ENCODE measurements at places on chromosomes 11 and 22.

DNA sequence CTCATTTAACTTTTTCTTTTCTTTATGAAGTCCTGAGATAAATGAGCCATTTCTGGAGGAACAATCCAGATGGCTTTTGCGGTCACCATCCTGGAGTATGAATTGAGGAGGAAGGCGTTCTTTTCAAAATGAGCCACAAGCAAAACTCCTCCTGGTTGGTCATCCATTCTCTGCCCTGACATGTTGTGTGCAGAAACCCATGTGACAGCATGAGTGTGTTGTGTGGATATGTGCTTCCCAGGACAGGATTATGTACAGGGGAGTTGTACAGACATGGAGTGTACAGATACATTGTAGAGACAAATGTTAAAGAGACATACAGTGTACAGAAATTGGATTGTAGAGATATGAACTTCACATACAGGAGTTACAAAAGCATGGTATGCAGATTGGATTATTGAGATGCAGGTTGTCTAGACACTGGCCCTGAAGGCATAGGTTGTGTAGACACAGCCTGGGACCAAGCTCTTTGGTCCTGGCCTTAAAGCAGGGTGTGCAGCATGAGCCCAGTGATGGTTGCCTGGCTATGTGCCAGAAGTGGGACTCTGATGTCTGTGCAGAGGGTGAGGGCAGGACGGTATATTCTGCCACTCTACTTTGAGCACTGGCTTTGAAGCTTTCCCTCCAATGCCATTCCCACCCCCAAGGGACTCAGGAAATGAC is 178.5 kb upstream of the ZBED5 start:
- no peak for DNase-seq

DNA sequence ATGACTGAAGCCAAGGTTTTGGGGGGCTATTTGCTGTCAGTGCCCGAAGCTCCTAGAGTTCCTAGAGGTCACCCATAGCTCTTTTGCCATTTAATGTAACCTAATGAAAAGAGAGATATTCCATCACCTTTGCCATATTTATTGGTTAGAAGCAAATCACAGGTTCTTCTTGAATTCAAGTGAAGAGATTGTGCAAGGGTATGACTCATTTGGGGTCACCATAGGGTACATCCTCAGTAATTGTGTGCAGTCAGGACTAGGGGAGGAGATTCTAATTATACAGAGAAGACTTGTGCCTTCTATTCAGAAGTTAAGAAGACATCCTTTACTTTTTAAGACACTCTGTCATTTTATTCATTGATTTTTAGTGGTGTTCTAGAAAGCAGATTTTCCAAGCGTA is 6.9 kb upstream of the PRAME start:
- DNase-seq: no peak

DNA sequence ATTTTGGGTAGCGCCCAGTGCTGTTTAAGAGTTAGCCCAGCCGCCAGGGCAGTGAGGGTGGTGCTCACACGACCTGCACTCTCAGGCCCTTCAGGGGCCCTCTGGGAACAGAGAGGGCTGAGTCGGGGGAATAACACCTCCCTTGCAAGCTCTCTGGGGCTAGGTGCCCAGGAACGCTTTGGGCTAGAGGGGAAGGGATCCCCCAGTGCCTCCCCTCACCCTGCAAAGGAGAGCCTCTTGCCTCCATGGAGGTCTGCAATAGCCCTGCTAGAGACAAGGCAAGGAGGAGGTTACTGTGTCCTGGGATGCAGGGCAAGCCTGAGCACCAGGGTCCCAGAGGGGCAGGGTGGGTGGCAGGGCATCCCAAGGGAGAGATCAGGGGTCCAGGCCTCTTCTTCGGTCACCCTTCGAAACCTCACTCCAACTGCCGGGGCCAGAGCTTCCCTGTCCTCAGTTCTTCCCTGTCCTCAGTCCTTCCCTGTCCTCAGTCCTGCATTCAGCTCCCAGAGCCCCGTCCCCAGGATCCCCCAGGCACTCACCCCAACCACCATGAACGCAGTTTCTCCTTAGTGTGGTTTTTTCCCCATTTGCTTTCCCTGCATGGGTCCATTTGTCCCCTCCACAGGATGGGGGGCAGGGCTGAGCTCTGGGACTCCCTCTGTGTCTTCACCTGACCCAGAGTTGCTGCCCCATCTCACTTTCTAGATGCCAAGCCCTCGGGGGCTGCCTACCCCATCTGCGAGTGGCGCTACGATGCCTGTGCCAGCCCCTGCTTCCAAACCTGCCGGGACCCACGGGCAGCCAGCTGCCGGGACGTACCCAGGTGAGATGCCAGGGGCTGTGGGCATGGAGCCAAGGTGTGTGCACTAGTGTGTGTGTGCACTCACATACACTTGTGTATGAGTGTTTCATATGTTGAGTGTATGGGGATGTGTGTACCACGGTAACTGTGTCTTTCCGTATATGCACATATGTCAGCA is 60.8 kb downstream of the OTOG start:
- no peak for DNase-seq

- no peak for DNase-seq
Measured at GRCh38 chr11:128424271-128424711, 163.1 kb downstream of the ETS1 start.

DNA sequence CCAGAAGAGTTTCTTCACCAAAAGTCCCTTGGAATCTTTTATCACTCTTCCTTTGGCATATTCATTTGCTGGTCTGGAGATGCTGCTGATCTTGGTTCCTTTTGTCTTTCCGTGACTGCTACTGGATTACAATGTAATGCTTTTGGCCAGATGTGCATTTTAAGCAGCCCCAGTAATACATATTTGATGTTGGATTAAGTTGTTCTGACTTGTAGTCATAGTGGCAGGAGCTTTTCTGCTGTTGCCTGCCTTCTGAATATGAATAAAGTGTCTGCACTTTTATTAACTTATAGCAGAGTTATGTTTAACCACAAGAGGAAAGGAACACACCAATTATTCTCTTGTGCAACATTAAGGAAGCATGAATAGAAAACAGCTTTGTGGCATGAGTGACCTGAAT is 360.0 kb upstream of the DDI1 start:
- no peak for DNase-seq

- peak; percentile 78 for DNase-seq
Measured at GRCh38 chr22:35350539-35351503, 30.1 kb upstream of the HMOX1 start.

DNA sequence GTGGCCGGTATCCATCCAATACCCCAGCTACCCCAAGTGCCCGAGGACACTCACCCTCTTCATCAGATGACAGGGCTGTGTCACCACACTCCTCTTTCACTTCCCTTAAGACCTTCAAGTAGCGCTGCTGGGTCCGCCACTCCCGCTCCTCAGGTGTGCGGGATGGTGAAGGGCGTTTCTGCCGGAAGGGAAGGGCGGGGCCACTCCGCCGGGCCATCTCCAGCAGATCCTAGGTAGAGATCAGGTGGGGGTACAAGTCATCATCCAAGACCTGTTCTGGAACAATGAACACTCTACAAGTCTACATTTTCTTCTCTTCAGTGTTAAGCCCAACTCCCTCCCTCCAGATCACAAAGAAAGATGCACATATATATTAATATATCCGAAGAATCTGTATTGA is 10.0 kb downstream of the NFRKB start:
- DNase-seq: no peak

GRCh38 chr11:74447720-74448119 is 19.6 kb downstream of the KCNE3 start:
- DNase-seq: no peak

DNA sequence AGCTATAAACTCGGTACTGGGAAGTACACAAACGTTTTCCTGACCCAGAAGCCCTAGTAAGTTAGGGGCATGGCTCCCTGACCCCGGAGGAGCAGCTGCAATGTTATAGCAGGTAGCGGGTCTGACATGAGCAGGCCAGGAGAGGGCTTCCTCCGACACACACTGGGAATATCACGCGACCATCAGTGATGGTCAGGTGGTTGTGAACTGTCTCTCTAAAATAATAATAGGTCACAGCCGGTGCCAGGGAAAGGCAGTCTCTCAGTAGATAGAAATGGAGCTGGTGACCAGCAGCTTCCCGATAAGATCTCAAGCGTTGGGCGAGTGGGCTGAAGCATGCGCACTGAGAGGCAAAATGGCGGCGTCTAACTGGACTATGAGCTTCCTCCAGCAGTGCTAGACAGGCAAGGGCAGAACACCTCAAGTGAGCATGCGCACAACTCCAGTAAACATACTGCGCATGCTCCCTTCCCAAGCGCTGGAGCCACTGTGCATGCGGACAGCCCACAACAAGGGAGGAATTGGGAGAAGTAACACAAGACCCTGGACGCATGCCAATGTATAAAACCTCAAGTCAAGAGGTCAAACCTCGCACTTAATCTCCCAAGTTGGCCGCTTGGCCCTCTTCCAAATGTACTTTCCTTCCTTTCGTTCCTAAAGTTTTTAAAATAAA is 22.3 kb upstream of the TESMIN start:
- DNase-seq: peak; percentile 73

DNA sequence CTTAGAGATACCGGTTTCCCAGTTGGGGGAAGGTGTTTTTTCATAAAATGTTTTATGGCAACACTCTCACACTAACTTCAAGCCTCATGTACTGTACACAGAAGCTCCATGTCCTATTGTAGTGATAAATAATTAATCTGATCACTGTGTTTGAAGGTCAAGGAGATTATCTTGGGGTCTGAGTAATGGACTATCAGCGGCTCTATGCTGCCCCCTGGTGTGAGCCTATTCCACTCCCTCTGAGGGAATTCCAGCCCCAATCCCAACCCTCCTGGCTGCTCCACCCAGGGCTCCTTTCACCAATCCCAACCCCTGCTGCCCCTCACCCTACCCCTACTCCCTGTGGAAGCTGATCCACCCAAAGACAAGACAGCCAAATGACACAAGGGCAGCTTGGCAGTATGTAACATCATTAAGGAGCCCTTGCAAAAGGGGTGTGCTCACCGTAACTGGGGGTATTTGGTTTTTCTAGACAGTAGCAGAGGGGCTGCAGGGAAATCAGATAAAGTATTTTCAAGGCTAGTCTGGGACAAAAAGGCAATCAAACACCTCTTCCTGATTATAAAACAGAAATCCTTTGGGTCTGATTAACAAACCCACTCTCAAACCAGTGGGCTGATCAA is 22.3 kb downstream of the HPS4 start:
- DNase-seq: no peak

DNA sequence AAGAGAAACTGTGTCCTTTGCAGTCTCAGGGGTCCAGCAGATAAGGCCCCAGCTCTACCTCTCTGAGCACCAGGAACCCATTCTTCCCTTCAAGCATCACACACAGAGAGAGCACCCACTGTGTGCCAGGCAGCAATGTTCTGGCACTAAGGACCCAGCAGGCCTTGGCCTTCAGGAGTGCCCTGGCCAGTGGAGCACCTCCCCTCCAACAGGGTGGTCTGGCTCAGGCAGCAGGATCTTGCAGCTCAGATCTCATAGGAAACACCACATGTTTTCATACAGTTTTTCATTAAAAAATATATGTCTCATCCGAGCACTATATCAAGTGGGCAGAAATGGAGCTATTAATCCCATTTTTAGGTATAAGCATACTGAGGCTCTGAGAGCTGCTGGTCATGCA is 410.6 kb downstream of the SOX6 start:
- DNase-seq: no peak

GRCh38 chr11:19703211-19703610 is 9.4 kb upstream of the NAV2 start:
- DNase-seq: no peak

DNA sequence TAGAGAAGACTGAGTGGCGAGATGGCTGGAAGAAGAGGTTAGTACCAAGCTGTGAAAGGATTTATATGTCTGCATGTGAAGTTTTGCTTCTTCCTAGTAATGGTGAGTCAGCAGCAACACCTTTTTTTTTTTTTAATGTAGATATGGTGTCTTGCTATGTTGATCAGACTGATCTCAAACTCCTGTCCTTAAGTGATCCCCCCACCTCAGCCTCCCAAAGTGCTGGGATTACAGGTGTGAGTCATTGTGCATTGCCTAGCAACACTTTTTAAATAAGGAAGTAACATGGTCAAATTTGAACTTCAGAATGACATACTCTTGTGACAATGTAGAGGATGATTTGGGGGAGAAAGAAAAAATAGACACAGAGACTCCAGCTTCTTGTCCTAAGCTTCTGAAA is 6.5 kb upstream of the CSTPP1 start:
- DNase-seq: no peak

DNA sequence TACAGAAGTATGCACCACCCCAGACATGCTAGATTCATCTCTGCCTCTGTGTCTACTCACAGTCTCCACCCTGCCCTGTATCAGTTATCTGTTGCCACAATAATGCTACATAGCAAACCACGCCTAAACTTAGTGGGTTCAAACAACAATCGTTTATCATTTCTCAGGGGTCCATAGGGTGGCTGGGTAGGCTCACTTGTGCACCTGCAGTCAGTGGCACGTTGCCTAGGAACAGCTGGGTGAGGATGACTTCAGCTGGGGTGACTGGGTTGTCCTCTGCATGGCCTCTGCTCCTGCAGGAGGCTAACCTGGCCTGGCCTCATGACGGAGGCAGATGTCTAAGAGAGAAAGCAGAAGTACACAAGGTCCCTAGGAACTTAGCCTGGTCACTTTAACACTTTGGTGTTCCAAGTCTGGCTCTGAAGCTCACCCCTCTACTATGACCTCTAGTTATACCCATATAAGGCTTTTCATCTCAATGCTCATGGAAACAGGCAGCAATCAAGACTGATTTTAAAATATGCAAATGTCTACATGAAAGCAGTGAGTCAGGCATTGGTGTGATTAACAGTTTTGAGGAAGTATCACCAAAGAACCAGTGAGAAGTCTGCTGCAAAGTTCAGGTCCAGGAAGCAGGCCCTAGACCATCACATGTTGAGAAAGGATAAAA is 10.7 kb downstream of the OLFML1 start:
- no peak for DNase-seq

GRCh38 chr11:4464216-4465159 is 15.4 kb downstream of the OR52K2 start:
- DNase-seq: no peak

DNA sequence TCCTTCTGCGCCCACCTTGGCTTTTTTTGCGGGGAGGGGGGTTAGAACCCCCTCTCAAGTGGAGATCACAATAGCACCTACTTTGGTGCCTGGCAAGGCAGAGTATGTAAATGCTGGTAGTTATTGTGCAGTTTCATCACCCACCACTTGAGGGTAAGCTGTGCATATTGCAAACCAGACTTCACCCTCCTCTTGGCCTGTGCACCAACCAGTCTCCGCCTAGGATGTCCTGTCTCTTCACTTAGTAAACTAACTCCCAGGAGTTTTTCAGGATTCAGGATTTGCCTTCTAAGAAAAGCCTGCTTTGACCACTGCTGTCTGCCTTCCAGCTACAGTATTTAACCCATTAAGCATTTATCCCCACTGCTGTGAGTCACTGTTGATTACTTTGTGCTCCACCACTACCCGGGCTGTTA is 2.0 kb upstream of the UBXN1 start:
- no peak for DNase-seq

GRCh38 chr22:46619830-46620501 is at the start of gene GRAMD4:
Gene GRAMD4 (plus strand): TSS chr22:46620386. CDS start chr22:46626800, 6,414 bp downstream.
- DNase-seq: no peak

- DNase-seq: no peak
Measured at GRCh38 chr11:134592391-134592990, 180.4 kb upstream of the B3GAT1 start.
